Activated CD4-positive, alpha-beta memory T cell treated with anti-CD3 and anti-CD28 coated beads for 36 hours (primary cell): ENCODE measurements at places on chromosomes 7 and 10. TPM values are rescaled to one million over a fixed set of nuclear protein-coding genes. Genes with fewer than 3 reads are reported as not detected.

TBL2 gene
- 25.3 TPM for total RNA-seq

NKX1-2 gene
- total RNA-seq = not detected

LRRD1 gene
- total RNA-seq = not detected

NUTM2B gene
- 0.56 TPM for total RNA-seq

IFRD1 gene
- 43.4 TPM for total RNA-seq
